Activated CD8-positive, alpha-beta memory T cell treated with anti-CD3 and anti-CD28 coated beads for 1 hour (primary cell): ENCODE measurements at places on chromosomes 4 and X.

GRCh38 chr4:76235915-76236314, 15.6 kb upstream of the FAM47E start:
- DNase-seq: no peak

DNA sequence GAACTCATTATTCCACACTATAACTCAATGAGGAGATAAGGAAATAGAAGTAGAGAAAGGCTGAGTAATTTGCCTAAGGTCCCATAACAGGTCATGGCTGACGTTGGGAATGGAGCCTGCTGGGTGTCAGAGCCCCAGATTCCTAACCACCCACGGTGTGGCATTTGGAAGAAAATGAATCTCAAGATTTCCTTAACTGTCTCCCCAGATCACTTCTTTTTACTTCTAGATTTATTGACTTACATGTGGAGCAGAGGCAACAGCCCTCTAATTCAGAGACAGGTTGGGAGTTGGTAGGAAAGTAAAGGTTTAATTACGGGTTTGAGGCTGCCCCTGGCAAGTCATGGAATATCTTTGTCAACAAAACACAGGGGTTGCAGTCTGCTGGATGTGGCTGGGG, 134.0 kb downstream of the ARHGAP10 start:
- no peak for DNase-seq

DNA sequence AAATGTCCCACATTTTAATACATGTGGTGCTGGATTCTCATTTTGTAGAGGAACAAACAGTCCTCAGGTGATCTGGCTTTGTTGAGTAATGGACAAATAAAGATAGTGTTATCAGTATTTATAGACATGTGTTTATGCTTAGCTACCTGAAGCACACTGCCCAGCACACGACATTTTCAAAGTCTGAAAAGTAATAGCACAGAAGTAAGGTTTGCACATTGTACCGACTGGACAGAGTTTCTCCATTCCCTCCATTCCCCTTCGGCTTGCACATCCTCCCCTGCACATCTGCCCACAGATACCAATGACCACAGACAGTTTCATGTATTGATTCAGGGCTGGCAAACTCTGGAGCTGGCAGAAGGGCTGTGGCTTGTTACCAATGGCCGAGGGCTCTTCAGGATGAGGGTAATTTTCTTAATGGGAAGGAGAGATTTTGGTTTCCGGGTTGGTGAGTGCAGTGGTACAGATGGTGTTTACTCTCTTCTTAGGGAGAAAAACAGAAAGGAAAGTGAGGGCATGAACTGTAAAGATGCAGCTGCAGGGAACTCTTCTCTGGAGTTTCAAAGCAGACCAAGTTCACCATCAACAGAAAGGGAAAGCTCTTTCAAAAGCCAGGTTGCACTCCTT, 2.3 kb downstream of the GRPR start:
- no peak for DNase-seq

DNA sequence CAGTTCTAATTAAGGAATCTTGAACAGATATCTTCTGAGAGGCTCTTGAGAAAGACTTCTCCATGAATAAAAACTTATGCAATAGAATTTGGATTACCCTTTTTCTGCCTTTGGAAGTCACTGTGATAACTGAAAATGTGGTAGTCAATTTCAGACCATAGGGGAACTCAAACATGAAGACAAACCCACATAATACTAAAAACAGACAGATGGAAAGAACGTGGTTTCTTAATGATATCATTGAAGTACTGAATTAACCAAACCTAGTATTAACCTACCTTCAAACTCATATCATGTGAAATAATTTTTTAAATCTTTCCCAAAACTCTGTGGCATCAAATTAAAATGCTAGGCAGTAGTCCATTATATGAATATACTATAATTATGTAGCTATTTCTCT, 153.5 kb downstream of the CAMK2D start:
- no peak for DNase-seq

DNA sequence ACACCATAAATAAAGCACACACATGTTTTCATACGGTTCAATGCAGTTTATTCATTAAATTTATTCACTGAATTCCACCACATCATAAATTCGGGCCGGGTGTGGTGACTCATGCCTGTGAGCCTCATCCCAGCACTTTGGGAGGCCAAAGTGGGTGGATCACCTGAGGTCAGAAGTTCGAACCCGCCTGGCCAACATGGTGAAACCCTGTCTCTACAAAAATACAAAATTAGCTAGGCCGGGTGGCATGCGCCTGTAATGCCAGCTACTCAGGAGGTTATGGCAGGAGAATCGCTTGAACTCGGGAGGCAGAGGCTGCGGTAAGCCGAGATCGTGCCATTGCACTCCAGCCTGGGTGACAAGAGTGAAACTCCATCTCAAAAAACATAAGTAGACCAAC, 131.6 kb downstream of the PDS5A start:
- DNase-seq: no peak

- no peak for DNase-seq
Observed at GRCh38 chr4:77605210-77605902, at the start of gene CXCL13. Gene CXCL13 (plus strand): TSS chr4:77605820. CDS start chr4:77605866, 46 bp downstream.

DNA sequence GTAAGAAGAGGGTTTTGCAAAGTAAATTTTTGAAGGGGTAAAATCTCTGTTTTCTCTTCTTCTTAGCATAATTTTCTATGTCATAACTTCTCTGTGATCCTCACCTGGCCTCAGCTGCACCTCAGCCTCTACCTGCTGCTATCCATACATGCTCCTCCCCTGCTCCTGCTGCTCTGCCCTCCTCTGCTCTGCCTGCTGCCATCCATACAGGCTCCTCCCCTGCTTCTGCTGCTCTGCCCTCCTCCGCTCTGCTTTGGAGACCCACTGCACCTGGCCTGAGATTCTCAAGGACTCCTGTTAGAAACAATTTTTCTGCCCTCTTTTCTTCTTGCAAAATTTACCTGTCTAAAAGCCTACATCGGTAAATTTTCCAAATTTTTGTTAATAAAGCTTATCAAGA, 388.6 kb upstream of the PITX2 start:
- no peak for DNase-seq

DNA sequence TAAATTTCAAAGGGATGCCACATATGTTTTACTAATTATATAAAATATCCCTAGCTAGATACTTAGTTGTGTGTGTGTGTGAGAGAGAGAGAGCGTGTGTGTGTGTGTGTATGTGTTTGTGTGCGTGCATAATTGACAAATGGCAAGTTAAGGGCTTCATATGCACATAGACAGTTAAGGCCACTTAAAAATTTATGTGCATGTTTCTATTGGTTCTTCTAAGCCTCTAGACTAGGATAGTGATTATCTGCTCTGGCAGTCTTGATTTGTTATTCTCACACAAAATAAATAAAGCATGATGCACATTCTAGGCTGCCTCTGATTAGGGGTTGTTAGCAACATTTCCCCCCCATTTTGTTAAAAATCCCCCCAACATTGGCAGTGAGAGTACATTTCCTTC, 279.0 kb upstream of the TAPT1 start:
- DNase-seq: no peak

DNA sequence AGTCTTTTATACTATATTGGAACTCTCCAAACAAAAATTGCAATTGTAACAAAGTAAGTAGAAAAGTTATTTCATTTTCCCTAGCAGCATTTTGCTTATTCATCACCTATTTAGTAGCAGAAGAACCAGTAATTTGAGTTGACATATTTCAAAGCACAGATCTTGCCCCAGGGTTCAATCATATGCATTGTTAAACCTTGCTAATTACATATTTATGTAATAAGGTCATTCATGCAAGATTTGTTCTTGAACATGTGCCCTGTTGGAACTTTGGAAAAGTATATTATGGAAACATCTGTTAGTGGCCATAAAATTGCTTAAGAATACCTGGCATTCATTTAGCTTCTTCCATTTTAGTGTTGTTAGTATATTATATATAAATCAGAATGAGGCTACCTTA, 191.7 kb downstream of the TLL1 start:
- no peak for DNase-seq

- DNase-seq: no peak
Observed at GRCh38 chrX:84907324-84907968, 96.2 kb upstream of the APOOL start.

GRCh38 chr4:33448948-33449347, 2728.8 kb downstream of the PCDH7 start:
- DNase-seq: no peak

- no peak for DNase-seq
Observed at GRCh38 chr4:99853999-99854398, 37.4 kb downstream of the DAPP1 start.

DNA sequence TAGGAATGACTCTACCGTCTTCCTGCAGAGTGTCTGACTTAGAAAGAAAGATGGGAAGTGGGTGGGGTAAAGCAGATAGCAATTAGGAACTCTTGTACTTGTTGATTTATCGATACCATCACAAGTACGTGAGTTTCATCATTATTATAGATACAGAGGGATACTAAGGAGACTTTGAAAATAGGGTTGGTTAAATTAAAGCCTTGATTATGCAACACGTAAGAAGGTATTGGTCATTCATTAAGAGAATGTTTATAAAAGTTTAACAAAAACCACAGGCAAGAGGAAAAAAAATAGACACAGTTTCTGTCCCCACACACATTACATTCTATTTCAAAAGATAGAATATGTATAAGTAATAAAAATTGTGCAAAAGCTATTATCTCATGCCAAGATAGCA, 65.9 kb upstream of the UGT2B7 start:
- no peak for DNase-seq

GRCh38 chrX:40931921-40932320, 153.3 kb upstream of the USP9X start:
- no peak for DNase-seq

- no peak for DNase-seq
Observed at GRCh38 chrX:55640854-55641253, 17.7 kb downstream of the FOXR2 start.

- no peak for DNase-seq
Observed at GRCh38 chrX:20487227-20487626, 220.5 kb upstream of the RPS6KA3 start.

- DNase-seq: no peak
Observed at GRCh38 chrX:7110821-7111276, 36.7 kb upstream of the STS start.

DNA sequence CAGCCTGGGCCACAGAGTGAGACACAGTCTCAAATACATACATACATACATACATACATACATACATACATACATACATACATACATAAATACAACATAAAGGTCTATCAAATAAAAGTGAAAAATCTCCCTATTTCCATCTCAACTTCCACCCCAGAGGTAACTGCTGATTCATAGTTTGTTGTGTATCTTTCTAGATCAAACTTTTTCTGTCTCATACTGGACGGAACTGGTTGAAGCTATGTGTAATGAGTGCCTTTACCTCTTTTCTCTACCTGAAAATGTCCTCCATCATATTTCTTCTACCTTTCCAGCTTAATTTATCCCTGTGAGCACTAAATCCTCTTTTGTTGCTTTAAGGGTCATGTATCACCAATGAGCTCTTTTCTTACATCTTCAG, 102.5 kb downstream of the HDAC8 start:
- no peak for DNase-seq

GRCh38 chr4:84796394-84796793, 170.1 kb downstream of the WDFY3 start:
- DNase-seq: no peak

DNA sequence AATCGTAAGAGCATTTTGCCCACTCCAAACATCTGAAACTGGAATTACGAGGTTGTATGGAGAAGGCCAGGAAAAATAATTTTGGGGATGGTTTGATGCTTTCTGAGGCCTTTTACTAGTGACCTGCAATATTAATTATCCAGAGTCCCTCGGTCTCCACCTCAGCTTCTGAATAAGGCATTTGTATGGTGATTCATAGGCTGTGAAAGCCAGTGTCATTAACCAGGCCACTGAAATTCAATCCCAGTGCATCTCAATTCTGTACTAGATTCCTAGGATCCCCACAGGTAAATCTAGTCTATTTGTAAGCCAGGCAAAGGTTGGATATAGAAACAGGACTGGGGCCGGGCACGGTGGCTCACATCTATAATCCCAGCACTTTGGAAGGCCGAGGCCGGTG, 135.4 kb upstream of the RBPJ start:
- DNase-seq: no peak

- no peak for DNase-seq
Observed at GRCh38 chrX:51461053-51462044, 35.0 kb downstream of the NUDT11 start.

DNA sequence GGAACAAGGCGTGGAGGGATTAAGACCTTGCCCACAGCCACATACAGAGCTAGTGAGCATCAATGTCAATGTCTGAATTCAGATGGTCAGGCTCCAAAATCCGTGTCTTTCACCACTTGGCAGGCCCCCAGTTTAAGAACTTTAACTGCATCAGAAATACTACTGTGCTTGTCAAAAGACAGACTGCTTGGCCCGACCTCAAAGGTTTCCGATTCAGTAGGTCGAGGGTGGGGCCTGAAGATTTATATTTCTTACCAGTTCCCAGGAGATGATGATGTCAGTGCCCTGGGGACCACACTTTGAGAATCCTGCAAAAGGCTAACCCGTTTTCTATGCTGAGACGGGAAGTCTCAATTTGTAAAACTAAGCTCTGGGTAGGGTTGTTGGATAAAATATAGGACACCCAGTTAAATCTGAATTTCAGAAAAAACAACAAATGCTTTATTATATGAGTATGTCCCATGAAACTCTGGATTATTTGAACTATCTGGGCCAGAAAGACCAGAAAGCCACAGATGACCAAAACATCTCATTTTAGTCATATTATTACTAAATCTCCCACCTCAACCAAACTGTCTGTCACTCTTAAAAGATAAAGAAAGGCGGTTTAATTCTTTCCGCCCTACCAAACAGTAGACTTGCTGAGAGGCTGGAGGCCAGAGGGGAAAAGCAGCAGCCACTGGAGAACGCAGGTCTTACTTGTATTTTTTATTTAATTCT, 42.7 kb downstream of the GATB start:
- no peak for DNase-seq

- DNase-seq: no peak
Observed at GRCh38 chrX:43000121-43000520, 222.2 kb upstream of the PPP1R2C start.

GRCh38 chr4:8162625-8163024, 4.0 kb upstream of the ABLIM2 start:
- DNase-seq: no peak

GRCh38 chr4:153790962-153791551, 2.2 kb upstream of the SFRP2 start:
- DNase-seq: no peak

DNA sequence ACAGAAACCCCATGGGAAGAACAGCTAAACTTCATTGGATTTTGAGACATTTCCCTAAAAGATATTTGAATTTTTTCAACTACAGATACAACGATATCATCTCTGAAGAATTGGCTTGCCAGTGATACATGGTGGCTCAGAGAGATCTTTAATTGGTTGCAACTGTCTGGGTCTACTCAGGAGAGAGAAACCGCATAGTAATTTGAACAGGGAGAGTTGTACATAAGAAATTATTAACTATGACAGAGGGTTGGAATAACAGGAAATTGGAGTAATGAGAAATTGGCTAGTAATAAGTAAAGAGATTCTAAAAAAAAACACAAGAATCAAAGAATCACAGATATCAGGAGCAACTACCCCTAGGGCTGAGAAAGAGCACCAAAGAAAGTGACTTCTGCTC, 118.4 kb downstream of the KLHL13 start:
- no peak for DNase-seq

DNA sequence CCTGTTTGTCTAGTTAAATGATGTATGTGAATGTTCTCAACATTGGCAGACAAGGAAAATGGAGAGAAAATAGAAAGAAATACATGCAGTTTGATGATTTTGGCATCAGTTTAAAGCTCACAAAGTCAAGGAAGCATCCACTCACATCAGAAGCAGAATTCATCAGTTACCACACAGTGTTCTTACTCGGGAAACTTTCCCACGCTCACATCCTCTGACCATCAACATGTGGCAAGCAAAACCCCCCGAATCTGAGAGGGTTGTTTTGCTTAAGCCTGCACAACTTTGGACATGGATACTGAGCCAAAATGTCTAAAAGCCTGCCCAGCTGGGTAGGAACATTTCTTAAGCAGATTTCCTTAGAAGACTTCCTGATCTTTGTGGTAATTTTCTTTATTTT, 407.6 kb downstream of the ANKRD50 start:
- DNase-seq: no peak
